HS-27A (cell line): ENCODE measurements at places on chromosomes 2 and 18.

DNA sequence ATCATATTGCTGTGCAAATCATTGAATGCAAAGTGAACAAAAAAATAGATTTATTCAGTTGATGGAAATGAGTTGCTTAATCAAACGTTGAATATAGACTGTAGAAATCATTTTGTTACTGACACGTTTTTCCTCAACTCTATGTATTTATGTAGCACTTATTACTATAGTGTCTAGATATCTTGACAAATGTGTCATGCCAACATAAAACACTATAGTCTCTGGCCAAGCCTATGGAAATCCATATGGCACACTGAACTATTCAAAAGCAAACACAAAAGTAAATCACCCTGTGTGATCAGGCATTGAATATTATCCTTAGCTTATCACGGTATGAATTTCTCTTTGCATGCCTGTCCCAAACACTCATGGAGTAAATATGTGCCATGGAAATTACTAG, 131.3 kb downstream of the ZNF804A start:
- DNase-seq = peak; percentile 0

DNA sequence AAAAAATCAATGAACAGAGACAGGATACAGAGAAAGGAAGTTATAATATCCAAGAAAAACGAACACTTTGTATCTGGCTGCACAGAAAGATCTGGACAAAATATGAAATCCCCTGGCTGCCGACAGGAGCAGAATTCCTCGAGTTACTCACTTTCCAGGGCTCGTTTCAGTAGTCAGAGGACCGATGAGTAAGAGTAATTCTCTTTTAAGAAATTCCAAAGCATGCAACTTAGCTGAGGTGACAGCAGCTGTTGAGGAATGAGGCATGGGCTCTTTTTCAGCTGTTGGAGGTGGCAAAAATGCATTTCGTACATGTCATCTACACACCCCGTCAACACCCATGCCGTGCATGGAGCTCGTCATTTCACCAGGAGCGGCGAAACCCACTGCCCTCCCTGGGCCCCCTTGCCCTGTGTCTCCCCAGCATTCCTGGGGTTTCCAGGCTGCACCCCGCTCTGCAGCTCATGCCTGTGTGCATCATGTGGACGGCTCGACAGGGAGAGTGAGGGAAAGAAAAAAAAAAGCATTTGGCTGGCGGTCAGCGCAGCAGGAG, 210.8 kb upstream of the SMIM21 start:
- no peak for DNase-seq

- no peak for DNase-seq
Observed at GRCh38 chr2:173750353-173750801, 214.8 kb downstream of the SP3 start.

DNA sequence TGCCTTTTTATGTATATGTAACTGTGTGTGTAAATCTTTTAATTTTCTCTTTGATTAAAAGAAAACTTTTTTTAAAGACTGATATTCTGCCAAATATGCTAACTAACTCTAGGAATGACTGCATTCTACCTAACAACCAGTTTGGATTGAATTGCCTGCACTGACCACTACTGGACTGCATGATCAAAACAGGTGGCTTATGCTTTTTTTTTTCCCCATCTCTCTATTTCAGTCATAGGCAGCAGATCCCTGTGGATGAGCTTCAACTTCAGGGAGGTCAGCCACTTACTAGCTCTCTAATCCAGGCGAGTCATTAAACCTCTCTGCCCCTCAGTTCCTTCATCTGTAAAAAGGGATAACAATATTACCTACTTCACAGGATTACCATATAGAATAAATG, 138.6 kb upstream of the SERTAD2 start:
- DNase-seq = no peak

DNA sequence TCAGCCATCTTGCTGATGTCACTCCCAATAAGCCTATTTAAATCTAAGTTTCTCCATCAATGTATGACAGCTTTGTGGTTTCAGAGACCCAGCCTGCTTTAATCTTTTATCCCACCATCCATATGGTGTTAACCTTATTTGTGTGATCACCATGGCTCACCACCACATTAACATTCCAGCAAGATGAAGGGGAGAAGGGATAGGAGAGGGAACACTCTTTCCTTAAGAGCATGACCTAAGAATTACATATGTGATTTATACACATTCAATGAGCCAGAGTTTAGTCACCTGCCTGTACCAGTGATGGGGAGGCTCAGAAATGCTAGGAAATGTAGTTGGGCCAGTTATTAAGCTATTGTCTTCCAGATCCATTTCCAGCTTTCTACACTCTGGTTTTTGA, 44.5 kb upstream of the CHN1 start:
- DNase-seq = no peak

- DNase-seq = no peak
Observed at GRCh38 chr2:158966312-158966711, 2.1 kb upstream of the TANC1 start.

DNA sequence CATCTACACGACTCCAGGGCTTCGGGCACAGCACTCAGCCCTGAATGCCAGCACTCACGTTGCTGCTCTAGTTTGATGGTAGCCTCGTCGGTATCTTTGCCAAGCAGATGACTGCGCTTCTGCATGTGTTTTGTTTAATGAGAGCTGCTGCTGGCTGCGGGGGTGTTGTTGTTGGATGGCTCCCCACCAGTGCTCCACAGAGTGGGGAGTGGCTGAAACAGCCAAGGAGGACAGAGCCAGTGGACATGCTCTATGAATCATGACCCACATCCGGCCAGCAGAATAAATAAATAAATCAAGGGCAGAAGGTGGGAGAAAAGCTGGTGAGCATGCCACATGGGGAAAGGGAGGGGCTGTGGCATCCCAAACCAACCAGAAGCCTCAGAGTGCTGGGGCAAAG, 131.2 kb upstream of the SOX11 start:
- no peak for DNase-seq

DNA sequence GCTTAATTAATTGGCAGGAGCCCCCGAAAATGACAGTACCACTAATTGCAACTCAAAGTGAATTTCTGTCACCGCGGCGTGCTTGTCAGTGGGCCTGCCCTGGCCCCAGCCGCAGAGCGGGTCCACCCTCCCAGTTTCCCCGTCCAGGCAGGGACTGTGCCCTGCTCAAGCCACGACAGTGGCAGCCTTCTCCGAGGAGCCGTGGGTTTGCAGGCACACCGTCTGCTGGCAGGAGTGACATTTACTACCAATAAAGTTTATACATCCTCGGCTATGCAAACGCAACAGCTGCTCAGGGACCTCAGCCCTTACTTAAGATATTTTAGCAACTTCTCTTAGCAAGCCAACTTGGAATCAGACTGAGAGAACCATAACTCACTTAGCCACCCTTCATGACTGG, 112.7 kb downstream of the GBX2 start:
- no peak for DNase-seq
